ENCODE measurements at places on chromosomes 6 and 20.

DNA sequence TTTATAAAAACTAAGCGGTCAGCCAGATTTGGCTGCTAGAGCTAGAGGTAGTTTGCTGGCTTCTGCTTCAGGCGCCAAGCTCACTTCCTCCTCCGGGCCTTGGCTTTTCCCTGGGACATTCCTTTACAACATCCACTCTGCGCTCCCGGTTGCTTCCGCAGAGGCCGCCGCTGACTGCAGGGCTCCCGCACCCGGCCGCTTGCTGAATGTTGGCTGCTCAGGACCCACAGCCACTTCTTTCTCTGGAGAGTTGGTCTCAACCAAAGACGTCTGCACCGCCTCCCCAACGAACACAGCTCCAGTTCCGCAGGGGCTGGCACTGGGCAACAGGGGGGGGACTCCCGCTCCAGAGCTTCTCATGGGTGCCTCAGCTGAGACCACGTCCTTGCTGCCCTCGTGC, 282.8 kb downstream of the TFAP2C start:
- no peak for DNase-seq

DNA sequence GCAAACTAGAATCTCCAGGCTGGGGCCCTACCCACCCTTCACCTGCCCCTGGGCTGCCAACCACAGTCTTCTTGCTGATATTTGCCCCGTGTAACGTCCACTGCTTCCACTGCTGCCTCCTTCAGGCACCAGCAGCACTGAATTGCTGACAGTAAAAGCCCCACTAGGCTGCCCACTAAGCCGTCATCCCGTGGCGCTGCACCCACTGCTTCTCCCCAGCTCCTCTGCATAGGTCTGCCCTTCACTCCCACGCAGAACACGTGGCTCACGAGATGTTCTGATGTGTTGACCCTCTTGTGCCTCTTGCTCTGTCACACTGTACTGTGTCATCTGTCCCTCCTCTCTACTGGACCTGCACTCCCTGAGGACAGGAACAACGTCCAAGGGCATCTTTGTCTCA, 86.3 kb upstream of the HIVEP1 start:
- DNase-seq, result no peak

DNA sequence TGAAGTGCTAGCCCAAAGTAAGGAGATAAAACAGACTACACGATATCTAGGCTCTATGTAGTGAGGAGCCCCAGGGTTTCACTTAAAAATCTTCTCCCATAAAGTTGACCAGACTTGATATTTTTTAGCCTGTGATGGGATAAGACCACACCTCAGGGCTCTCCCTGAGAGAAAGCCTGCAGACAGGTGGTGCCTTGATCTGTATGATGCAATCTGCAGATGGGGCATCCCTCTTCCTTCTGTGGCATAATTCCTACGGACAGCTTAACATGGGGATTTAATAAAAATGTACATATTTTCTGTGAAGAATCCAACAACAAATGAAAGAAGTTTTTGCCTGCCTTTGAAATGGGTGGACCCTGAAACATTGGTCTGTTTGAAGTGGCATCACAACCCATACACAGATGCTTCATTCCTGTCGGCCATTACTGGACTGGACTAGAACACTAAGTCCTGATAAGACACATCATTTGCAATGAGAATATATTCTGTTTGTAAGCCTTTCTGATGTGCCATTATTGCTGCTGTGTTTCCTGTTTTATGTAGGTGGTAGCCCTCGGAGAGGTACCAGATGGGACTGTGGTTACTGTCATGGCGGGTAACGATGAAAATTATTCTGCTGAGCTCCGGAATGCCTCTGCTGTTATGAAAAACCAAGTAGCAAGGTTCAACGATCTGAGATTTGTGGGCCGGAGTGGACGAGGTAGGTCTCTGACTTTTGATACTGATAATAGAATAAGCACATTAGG, 53.8 kb upstream of the SUPT3H start:
- no peak for DNase-seq

GRCh38 chr20:45183084-45183483, 8.4 kb downstream of the PI3 start:
- DNase-seq, result no peak

- DNase-seq, result no peak
Measured at GRCh38 chr6:23176883-23177282, 607.5 kb downstream of the HDGFL1 start.

DNA sequence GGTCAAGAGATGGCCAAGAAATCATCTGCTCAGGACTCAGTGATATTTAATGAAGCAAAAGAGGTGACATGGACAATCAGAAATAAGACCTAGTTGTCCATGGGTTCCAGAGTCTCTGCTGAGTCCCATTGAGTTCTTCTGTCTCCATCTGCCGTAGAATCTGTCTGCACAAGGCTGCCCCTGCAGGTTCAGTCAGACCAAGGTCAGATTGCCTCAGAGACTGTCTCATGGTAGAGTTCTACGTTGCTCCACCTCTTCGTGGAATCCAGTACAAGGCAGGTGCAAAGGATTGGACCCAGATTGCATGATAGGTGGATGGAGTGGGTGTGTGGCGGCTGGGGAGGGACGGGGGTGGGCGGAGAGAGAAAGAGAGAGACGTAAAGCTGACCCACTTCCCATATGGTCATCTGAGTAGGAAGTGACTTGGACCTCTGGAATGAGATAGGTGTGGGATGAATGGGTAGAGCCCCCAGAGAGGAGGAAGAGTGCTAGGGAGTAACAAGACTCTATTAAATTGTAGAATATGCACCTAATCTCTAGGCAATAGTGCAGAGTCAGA, 75.3 kb downstream of the SOBP start:
- no peak for DNase-seq

DNA sequence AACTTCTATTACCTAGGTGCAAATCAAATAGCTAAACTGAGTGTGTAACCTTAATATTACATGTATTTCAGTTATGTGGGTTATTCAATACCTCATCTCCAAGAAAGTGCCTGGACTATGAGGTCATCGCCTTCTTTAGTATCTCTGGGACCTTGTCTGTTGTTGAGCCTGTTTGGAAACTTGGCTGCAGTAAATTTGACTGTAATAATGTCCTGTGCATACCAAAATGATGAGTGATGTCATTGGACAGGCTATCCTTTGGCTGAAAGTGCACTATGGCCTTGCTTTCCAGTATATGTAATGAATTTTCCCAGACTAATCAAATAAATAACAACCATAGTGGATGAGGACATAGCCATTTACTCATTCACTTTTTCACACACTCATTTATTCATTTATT, 455.1 kb downstream of the ADGRB3 start:
- DNase-seq, result peak; percentile 91

DNA sequence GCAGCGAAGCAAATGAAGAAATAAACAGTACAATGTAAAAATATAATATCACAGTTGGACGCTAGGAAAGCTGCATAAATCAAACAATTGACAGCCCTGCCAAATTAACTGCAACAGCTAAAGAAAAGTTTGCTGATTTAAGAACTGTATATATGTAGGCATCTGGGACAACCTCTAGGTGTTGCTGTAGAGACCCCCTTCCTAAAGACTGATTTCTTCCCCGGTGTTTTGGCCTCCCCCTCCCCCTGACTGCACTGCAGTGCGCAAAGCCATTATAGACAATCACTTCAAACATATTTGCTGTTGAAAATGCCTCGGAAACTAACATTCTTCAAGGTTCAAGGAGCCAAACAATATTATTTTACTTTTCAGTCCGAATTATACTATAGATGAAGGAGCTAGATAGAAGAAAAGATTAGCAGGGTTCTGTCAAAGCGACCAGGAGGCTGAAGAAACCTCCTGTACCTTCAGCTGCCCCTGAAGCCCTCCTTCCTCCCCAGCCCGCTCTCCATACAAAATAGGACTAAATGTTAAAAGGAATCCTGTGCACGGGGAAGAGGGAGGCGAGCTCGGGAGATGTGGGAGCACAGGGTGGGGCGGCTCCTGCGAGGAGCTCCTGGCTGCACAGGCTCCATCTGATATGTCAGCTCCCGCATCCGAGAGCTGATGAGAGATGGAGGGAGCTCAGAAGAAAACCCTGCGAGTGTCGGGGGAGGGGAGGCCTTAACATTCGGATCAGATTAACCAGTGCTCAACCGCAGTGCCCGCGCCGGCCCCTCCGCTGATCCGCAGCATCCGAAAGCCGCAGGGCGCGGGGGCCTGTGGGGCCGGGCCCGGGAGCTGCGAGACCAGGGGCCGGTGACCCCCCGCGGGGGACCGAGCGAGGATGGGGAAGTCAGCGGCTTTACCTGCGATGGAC, 822 bp downstream of the ELOVL4 start:
- DNase-seq, result peak; percentile 47

- DNase-seq, result peak; percentile 43
Measured at GRCh38 chr6:163935158-163935762, 520.7 kb downstream of the QKI start.

- DNase-seq, result peak; percentile 5
Measured at GRCh38 chr20:24842918-24843715, 106.0 kb upstream of the CST7 start.

GRCh38 chr6:57421503-57421902, 104.1 kb downstream of the PRIM2 start:
- DNase-seq, result peak; percentile 36

DNA sequence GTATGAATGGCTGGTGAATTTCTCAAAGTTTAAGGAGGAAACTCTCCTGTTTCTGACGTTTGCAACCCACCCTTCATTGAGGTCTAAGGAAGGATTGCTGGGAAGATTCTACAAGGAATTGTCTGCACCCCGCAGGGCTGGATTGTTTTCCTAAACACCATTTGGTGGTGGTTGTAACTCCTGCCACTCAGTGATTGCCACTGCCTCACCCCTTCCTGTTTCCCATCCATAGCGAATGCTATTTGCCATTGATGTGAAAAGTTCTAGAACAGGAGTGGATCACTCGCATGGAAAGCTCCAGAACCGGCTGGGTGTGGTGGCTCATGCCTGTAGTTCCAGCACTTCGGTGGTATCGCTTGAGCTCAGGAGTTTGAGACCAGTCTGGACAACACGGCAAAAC, 8.7 kb upstream of the DSP start:
- DNase-seq, result no peak

DNA sequence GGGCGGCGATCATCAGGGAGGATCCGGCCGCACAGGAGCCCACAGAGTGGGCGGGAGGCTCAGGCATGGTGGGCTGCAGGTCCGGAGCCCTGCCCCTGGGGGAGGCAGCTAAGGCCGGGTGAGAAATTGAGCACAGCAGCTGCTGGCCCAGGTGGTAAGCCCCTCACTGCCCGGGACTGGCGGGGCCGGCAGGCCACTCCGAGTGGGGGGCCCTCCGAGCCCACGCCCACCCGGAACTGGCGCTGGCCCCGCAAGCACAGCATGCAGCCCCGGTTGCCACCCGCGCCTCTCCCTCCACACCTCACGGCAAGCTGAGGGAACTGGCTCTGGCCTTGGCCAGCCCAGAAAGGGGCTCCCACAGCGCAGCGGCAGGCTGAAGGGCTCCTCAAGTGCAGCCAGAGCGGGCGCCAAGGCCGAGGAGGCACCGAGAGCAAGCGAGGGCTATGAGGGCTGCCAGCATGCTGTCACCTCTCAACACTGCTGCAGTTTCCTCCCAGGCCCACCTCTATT, 48.1 kb upstream of the UST start:
- no peak for DNase-seq

- no peak for DNase-seq
Measured at GRCh38 chr6:161033667-161034066, 42.1 kb downstream of the MAP3K4 start.

DNA sequence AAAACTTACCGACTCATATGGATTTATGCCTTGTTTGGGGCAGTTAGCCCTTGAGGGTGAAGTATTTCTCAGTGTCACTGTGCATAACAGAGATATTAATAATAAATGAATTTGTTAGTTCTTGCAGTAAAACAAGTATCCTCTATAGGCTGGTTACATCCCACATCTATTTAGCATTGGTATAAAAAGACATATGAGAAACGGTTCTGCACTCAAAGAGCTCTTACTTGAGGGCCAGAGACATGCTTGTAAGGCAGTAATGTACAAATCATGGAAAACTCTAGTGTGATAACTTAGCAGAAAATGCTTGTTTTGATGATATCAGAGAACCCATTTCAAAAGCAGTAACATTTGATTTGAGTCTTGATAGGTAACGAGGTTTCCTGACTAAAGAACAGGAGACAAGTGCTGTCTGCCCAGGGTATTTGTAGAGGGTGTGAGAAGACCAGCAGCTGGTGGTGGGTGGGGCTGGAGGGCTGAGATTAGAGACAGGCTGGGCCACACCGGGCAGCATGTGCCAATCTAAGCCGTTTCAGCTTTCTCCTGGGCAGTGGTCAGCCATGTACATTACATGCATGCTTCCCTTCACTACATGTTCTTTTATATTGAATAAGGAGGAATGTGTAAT, 46.3 kb downstream of the TULP4 start:
- no peak for DNase-seq

- DNase-seq, result peak; percentile 34
Measured at GRCh38 chr6:12594530-12594893, 122.1 kb upstream of the PHACTR1 start.

DNA sequence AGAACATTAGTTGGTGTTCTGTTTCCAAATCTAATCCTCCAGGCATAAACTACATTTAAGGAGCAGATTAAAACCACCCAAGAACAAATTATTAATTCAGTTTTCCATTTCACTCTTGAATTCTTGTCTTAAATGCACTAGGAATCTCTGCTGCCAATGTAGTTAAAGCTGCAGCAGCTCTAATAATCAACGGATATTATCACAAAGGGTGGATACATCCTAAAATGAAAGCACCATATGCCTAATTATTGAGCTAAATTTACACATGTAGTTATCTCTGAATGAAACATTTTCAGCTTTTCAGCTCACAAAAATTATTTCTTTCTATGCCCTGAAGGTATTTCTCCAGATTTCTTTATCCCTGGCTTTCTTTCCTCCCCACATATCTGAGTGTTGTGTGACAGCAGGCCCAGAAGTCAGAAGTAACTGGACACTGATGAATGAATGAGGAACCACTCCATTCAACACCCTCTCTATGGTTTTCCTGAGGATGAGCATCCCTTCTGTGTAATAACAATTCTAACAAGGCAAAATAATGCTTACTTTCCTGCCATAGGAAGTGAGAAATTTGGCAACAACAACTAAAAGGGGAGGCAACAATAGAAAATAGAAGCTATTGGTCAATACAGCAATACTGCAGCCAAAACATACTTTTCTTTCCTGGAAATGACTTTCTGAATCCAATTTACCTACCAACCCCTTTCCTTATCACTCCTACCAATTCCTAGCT, 14.9 kb downstream of the MAN1A1 start:
- no peak for DNase-seq

- DNase-seq, result peak; percentile 62
Measured at GRCh38 chr20:53677447-53678314, 84.0 kb upstream of the ZNF217 start.

- DNase-seq, result peak; percentile 84
Measured at GRCh38 chr6:1406306-1407072, 17.1 kb downstream of the FOXF2 start.

- DNase-seq, result no peak
Measured at GRCh38 chr6:9405825-9406224, 970.5 kb upstream of the SLC35B3 start.
